Heart right ventricle (tissue), 16 donors: ENCODE measurements at places on chromosomes 1 and 21. TPM values are rescaled to one million over a fixed set of nuclear protein-coding genes. Genes with fewer than 3 reads are reported as not detected.

Gene LCE1D
- total RNA-seq, result not detected

Gene CACNA1S
- total RNA-seq, result not detected

Gene COL24A1
- total RNA-seq, result 1.2 TPM

Gene TIE1
- total RNA-seq, result 43.3 TPM

Gene LYPD8
- total RNA-seq, result not detected

Gene KRTAP19-3
- not detected for total RNA-seq

Gene SLC25A34
- total RNA-seq, result 26.8 TPM

Gene CFHR1
- total RNA-seq, result not detected

Gene SZRD1
- total RNA-seq, result 87.1 TPM

Gene WDR64
- not detected for total RNA-seq

DNA sequence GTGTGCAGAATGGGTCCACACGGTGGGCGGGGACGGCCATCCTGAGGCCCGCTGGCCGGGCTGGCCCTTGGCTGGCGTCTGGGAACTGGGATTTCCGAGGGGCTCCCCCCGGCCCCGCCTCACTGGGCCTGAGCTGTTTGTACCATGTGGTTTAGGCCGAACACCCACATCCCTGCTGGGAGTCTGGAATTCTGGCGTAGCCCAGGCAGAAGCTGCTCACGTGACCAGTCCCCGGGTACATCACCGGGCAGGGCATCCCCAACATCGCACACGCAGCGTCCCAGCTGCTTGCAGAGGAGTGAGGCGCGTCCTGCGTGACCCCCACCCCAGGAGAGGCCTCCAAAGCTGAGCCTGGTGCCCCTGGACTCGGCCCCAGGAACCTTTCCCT, 2.1 kb downstream of the KRTAP10-7 start:
- DNase-seq, result no peak

DNA sequence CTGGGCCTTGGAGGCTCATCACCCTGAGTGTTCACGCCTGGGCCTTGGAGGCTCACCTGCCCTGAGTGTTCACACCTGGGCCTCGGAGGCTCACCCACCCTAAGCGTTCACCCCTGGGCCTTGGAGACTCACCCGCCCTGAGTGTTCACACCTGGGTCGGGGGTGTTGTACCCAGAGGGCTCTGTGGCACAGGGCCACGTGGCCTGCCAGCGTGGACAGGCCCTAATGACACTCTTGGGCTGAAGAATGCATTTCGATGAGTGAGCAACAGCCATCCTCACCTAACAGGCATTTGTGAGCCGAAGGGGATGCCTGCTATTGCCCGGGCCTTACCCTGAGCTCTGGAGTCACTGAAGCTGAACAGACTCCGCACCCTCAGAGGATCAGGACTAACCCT, 17.5 kb downstream of the SLC19A1 start:
- no peak for DNase-seq

DNA sequence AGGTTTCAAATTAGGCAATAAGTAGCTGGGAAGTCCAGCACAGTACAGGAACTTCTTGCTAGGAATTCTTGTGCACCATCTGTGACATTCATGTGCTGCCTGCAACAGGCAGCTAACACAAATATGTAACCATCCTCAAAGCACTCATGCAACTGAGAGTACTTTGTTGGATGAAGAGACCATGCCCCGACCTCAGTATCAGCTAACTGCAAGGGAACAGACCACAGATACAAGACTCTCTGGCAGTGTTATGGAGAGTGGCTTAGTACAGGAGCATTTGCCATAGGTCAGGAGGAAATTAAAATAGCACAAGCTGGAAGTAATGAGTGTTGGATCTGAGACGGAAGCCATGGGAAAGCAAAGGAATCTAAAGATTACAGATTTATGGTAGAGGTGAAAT, 123.6 kb downstream of the LRRC53 start:
- DNase-seq, result no peak

DNA sequence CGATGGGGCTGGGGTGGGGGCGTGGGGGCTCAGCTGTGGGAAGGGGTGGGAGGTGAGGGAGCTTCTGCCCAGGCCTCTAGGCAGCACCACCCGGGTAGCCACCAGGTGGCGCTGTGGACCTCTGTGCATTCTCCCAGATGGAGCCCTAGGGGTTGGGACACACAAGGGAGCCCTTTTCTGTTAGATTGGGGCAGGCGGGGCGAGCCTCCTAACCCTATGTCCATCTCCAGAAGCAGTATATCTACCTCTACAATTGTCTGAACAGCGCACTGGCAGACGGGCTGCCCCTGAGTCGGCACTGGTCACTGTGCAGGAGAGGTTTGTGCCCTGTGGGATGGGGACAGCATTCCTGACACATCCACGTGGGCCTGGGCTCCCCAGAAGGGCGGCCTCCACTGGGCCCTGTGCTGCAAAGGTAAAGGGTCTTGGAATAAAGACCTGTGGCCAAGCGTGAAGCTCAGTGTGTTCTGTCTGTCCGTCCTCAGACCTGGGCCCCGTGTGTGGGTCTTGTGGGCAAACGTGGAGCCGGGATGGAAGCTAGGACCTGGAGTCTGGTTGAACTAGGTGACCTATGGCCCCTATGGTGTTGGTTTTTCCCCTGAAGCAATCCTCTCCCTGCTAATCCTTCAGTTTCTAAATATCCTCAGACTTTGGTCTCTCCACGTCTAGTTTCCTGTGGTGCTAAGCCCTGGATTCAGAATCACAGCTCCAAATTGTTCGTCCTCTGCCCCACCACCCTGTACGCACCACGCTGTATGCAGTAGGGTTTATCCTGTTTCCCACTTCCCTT, 4.4 kb upstream of the LGR6 start:
- peak; percentile 62 for DNase-seq

GRCh38 chr1:242774256-242774655, 249.8 kb upstream of the PLD5 start:
- DNase-seq, result no peak

DNA sequence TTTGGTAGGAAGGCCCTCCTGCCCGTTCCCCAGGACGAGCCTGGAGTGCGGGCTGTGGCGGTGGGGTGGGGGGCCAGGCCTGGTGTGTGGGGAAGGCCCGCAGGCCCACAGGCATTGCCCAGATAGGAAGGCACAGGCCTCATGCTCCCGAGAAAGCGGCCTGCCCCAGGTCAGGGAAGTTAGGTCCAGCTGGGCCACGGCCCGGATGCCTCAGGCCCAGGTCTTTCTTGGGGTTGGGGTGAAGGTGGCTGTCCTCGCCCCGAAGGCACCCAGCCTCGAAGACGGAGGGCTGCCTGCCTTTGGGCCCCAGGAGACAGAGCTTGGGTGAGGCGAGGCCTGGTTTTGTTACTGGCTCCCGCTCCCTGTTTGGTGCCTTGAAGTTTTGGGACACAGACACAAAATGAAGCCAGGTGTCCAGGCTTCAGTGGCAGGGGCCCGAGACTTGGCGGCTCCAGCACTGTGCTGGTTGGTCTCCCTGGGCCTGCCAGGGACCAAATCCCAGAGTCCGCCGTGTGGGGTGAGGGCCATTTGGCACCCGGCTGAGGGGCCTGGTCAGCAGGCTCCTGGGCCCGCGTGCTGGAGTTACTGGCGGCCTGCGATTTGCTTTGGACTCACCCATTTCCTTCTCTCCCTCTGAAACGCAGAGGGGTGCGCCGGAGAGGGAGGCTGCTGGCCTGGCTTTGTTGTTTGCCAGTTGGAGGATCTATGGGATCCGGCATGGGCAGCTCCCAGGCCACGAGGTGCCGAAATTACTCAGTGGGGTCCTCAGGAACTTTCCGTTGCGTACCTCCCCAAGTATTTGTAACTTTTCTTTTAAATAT, 2.0 kb downstream of the SKI start:
- DNase-seq, result peak; percentile 62

GRCh38 chr21:31554511-31555022, 104.9 kb upstream of the SOD1 start:
- no peak for DNase-seq

DNA sequence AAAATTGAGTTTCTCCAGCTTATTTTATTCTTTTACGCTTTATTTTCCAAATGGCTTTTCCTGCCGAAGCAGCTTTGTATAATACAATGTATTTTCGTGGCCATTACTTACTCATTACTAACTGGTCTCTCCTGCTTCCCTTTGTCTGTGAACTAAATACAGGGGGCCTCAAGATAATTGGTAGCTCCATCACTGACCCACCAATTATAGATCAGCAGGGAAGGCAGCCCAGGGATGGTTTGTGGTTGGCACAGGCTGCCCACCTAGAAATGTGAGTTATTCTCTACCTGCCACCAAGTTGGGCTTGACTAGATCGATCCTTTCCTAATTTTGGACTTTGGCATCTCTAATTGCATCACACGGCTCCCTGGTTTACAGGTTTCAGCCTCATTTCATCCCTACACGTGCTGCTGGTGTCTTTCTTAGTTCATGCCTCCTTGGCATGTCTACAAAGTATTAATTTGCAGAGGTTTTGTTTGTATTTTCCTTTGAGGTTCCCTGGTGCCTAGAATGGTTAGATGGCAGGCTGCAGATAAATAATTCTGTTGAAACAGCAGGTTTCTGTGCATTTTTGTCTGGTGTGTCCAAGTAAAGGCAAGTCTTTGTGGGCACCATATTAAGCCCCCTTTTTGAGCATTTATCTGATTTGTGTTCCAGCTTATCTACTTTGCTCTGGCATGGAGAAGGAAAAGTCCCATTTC, 35.2 kb downstream of the PEX14 start:
- no peak for DNase-seq

- DNase-seq, result peak; percentile 74
Measured at GRCh38 chr1:99648107-99648506, 2.2 kb downstream of the PALMD start.

- peak; percentile 61 for DNase-seq
Measured at GRCh38 chr1:154198756-154199562, 7.1 kb upstream of the TPM3 start.

DNA sequence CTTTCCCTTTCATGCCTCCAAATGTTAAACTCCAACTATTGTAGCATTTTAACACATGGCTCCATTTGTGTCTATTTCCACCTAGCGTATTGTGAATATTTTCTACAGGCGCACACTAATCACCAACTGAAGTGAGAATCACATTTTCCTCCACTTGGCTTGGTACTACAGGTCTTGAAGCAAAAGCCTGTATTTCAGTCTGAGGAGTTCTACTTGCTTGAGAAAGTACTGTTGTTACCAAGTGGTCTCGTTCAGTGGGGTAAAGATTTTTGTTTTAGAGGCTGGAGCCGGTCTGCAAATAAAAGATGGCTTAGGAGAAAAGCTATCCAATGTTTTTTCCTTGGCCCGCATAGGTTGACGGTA, 550 bp upstream of the PTBP2 start:
- DNase-seq, result no peak

- DNase-seq, result no peak
Measured at GRCh38 chr1:32901823-32902534, 790 bp upstream of the TMEM54 start.

DNA sequence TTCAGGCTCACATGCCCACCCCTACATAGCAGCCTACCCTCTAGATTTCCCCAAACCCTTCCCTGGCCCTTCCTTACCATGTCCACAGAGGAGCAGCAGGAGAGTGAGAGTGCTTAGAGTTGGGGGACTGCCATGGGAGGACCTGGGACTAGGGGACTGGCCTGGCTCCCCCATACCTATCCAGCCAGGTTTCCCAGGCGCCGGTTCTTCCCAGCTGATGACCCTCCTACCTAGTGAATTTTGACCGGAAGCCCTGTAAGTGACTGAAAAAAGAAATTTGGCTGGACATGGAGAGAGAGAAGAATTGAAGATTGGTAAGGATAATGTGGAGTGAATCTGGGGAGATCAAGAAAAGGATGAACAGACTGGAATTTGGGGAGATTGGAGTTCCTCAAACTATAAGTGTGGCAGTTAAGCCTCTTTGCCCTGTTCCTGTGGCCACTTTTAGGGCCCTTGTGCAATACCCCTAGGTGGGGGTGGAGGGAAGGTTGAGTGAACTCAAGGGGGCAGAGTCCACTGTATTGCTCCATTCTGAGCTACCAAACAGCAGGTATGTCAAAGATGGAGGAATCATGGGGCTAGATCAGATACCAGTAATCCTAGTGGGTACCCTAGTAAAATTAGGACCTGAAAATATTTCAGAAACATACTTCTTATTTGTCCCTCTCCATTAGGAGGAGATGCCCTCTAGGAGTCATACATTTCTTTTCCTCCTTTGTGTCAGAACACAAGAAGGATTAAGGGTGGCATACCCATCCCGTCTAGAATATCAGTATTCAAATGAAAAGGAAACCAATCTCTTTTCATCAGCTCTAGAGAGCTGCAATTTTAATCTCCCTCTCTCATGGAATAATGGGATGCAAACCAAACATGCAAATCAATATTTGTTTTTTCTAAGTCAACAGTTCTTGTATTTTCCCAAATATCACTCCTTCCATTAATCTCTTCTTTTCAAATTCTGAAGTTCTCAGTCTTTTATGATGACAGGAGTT, 1.2 kb downstream of the HJV start:
- DNase-seq, result no peak

GRCh38 chr21:39121600-39122355, 61.5 kb downstream of the PSMG1 start:
- no peak for DNase-seq

DNA sequence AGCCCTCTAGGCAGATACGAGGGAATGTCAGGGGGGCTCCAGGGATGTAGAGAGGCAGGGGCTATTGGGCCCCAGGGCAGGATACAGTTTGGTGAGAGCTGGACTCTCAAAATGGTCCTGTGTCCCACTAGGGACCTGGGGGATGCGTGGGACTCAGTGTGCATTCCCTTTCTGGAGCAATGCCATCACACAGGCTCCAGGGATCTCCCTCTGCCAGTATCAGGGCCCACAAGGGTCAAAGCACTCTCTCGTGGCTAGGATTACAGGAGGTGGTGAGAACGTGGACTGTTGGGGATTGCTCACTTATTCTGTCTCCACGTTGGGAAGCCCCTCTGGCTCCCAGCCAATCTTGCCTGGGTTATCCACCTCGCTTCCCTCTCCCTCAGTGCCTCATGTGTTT, 25.8 kb downstream of the KIAA0319L start:
- DNase-seq, result no peak

DNA sequence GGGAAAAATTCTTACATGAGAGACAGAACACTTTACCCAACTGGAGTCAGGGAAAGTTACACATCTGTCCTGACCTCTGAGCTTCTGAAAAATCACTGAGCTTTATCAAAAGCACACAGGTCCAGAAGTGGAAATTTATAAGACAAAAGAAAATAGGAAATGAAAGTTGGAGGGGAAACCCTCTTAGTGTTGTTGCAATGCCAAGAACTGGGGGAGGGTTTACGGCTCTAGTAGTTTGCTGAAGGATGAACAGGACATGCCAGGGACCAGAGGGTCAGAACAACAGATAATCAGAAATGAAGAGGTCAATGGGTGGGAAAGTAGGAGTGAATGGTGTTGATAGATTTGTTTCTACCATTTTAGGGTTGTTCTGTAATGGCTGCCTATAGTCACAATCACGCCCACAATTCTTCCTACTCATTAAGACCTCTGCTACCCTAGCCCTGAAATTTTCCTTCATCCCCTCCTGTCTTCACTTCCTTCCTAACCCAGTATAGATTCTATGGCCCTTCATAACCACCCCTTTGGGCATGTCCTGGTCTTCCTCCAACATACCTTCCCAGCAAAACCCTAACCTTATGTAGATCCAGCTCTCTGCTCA, 30.3 kb upstream of the FMOD start:
- no peak for DNase-seq

- no peak for DNase-seq
Measured at GRCh38 chr21:30200000-30200399, 15.9 kb downstream of the CLDN8 start.

GRCh38 chr1:48472638-48473037, 634 bp upstream of the SPATA6 start:
- DNase-seq, result no peak
